ENCODE measurements at places on chromosomes 1 and 21.

DNA sequence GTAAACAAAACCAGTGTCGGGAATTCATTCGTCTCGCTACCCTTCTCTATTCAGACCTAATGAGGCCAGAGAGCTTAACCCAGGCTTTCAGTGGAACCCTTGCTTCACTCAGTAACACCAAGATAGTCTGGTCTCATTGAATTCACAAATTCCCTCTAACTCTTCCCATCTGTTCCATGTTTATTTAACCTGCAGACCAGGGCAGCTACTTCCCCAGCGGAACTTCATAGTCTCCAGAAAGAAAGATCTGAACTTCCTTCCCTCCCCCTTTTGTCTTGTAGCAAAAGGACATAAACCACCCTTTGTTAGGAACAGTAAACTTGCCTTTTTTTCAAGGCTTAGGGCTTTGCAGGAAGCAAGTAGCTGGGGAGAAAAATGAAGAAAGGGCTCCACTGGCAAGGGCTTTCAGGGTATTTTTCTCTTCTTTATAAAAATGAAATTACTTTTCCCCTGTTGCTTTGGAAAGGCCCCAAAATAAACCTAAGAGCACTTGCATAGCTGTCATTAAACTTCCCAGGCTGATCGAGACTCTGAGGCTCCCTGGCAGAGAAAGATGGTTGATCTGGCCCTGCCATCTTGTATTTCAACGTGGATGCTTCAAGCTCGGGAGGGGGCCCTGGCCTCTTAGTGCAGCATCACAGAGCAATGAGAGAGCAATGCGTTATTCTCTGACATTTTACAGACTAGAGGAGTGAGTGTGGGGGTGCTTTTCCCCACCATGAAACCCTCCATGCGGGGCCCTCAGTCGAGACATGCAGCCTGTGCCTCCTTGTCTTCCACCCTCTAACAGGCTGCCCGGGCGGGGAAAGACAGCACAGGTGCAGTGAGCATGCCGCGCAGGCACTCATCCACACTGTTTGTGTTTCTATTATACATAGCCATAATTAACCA is 30.0 kb downstream of the MIS18A start:
- no peak for DNase-seq

- DNase-seq: no peak
These were observed 4.2 kb downstream of the S100A13 start for GRCh38 chr1:153623101-153623500.

- no peak for DNase-seq
These were observed 376.9 kb downstream of the HHIPL2 start for GRCh38 chr1:222171005-222171404.

DNA sequence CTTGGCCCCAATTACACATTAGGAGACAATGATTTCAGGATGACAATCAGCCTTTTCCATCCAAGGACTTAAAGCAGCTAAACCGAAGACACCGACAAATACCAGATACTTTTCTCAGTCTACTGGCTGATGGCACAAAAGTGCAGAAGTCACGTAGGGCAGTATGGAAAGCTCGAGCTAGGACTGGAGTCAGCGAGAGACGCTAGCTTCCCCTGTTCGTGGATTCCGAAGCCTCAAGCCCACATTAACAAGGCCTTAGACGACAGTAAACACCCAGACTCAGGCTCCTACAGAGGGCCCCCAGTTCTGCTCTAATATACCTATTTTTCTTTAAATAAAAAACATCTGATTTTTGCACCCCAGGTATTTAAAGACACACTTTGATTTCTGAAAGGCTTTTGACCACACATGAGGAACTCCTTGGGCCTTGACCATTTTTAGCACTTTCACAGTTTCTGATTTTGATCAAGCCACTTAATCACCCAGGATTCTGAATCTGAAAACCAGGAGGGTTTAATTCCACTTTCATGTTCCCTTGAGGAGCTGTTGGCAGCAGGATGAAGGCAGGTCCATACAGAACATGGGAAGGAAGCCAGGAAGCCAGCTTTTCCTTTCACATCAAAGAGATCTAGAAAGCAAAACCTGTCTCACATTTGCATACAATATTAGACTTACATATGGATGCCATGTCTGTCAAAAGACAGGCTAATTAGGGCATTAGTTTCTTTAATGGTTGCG is 204.1 kb downstream of the GABPA start:
- no peak for DNase-seq

DNA sequence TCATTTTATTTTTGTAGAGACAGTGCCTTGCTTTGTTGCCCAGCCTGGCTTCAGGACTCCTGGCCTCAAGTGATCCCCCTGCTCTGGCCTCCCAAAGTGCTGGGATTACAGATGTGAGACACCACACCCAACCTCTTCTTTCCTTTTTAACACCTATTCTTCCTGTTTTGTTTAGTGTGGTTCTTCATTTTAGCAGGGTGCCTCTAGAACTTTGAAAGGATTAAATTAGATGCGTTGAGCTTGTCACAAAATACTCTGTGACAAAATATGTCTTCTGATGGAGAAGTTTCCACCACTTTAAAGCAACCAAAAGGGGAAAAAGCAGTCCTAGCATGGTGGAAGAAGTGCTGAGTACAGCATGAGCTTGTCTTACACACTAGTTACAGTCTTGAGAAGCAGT is 42.0 kb downstream of the CDC14A start:
- no peak for DNase-seq

DNA sequence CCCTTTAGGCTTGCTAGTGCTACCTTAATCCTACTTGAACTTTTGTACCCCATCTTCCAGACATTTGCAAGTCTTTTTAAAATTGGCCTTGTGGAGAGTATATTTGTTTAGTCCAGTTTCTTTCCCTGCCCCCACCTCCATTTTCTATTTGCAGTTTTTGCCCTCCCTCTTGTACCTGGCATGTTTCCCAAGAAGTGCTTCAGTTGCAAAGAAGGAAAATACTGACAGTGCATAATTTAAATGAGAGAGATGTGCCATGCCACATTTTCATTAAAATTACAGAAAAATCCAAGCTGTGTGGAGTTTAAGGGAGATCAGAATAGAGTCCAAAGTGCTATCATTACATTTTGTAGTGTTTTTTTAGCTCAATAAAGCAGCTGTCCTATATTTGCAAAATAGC is 150.0 kb upstream of the ADGRL2 start:
- no peak for DNase-seq

DNA sequence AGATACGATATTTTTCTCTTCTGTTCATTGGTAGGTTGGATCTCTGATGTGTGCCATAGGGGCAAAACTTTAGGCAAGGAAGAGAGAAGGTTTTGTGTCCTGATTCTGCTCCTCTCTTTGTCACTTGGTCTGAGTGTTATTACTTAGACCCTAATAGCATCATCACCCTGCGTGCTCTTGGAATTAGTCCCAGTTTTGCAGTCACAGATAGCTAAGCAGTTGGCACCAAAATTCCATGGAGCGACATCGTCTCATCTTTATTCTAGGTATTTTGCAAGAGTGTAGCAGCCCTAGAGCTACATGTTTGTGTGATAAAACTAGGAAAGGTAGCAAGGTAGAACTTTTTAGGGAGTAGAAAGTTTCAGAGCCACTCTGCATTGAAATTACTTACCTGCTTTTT is 23.8 kb downstream of the PIP5K1A start:
- DNase-seq: no peak

- DNase-seq: no peak
These were observed 5.5 kb downstream of the LRRC42 start for GRCh38 chr1:53951697-53952096.

DNA sequence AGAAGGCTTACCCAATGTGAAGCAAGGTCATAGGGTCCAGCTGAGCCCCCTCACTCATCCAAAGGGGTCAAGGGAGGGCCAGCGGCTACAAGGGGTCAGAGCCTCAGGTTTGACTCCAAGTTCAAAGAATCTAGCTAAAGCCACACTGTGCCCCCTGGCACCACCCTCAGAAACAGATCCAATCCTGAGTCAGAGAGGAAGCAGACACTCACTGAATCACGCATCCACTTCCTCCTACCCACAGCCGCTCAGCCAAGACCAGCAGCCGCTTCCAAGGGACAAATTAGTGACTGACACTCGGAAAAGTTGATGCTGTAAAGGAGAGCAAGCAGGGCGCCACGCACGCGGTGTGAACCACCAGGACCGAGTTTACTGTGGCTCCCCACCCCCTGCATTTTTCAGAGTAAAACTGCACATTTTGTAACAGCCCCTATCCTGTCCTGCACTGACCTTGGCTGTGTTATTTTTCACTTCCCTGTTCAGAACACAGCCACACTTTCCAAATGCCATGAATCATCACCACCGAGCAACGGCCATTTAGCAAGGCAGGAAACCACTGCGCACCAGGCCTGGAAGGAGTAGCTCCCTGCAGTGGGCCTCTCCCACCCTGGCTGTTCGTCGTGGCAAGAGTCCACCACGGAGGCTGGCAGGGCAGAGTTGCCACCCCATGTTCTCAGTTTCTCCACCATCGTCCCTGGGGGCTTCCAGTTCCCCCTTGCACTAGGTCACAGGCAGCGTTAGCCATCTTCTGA is 147.8 kb downstream of the TOMM20 start:
- DNase-seq: peak; percentile 71

DNA sequence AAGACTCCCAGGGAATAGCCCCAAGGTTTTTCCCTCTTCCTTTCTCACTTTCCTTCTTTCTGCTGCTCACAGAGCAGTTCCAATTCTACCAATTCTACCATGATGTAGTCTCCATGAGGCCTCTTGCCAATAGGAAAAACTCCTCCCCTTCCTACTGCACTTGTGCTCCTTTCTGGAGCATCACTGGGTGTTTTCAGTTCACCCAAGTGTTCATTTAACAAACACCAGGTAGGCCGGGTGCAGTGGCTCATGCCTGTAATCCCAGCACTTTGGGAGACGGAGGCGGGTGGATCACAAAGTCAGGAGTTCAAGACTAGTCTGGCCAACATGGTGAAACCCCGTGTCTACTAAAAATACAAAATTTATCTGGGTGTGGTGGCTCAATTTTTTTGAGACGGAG is 26.6 kb upstream of the H3-3A start:
- no peak for DNase-seq

DNA sequence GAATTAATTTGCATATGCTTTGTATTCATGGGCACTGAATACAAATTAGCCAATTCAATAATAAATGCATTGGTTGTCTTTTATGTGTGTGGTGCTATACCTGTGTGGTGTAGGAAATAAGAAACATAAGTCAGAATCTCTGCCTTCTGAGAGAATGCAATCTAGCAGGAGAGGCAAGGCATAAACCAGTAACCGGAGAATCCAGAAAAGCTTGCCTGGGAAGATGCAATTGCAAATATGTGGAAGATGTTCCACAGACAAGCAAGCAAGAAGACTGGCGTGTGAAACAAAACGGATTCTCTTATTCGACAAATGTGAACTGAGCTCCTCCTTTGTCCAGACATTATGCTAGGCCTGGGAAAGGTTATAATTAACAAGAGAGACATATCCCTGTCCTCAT is 134.3 kb downstream of the NR5A2 start:
- no peak for DNase-seq

DNA sequence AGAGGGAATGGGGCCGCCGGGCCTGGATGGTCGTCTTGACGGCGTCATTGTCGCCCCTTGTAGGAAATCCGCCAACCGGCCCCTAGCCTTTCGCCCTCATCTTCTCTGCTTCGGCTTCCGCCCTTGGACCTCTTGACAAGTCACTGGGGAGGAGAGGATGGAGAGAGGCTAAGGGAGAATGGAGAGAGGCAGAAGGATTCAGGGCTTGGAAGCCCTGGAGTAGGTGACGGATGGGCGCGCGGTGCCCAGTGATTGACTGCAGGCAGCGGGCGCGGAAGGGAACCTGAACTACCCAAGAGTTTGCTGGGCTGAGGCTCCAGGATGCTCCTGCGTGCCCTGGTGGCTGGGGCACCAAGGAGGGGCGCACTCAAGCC is 651 bp downstream of the PDE4B start:
- no peak for DNase-seq

DNA sequence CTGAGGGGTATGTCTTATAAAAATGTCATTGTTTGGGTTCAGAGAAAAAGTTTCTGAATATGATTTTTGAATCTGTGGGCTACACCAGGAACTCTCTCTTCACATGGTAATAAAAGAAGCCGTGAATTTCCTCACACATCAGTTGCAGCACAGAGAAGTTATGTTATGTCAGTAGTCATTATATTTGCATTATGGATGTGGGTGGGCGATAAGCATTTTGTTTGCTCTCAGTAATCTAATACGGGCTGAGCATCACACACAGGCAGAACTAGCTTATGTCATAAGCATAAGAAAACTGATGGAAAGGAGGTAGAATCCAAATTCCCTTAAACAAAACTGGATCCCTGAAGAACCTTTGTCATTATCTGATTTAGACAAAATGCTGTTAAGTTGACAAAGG is 70.8 kb downstream of the PRDM2 start:
- no peak for DNase-seq

DNA sequence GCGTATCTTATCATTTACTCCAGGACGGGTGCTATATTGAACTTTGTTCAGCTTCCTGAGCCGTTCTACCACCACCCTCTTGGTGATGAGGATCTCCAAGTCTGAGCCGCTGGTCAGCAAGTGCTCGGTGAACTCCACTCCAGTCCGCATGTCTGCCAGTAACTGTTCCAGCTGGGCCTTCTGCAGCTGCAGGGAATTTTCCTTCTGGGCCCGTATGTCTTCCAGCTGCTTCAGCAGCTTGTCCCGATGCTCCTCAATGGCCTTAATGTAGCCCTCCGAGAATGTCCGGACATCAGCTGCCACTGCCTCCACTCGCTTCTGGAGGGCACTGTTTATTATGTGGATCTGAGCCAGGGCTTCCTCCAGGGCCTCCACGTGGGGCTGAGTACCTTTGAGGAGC is 3.4 kb downstream of the TRIM45 start:
- no peak for DNase-seq

- DNase-seq: no peak
These were observed 19.8 kb downstream of the SPOCD1 start for GRCh38 chr1:31795801-31796621.

Data from DND-41 (cell line).